ENCODE measurements at places on chromosomes 12 and 14. TPM values are rescaled to one million over a fixed set of nuclear protein-coding genes. Genes with fewer than 3 reads are reported as not detected.

DNA sequence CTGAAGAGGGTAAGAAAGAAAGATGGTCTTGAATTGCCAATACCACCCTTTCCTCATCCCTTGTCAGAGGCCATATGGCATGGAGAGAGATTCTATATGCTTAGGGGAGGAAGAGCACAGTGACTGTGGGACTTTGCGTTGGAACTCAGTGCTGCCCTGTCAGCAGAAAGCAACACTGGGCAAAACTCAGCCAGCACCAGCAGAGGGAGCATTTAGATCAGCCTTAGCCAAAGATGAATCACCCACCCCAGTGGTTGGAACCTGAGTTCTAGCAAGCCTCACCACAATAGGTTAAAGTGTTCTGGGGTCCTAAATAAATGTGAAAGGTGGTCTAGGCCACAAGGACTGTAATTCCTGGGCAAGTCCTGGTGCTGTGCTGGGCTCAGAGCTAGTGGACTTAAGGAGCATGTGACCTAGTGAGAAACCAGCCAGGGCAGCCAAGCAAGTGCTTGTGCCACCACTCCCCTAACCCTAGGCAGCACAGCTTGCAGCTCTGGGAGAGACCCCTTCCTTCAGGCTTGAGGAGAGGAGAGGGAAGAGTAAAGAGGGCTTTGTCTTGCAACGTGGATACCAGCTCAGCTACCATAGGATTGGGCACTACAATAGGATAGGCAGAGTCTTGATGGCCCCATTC, 11.4 kb upstream of the BCAT1 start:
- H3K4me1 ChIP-seq, result no peaks in the 10 kb centered on the region
- H3K4me3 ChIP-seq, result no peak overlapping the region
- peak; percentile 42 for DNase-seq

DNA sequence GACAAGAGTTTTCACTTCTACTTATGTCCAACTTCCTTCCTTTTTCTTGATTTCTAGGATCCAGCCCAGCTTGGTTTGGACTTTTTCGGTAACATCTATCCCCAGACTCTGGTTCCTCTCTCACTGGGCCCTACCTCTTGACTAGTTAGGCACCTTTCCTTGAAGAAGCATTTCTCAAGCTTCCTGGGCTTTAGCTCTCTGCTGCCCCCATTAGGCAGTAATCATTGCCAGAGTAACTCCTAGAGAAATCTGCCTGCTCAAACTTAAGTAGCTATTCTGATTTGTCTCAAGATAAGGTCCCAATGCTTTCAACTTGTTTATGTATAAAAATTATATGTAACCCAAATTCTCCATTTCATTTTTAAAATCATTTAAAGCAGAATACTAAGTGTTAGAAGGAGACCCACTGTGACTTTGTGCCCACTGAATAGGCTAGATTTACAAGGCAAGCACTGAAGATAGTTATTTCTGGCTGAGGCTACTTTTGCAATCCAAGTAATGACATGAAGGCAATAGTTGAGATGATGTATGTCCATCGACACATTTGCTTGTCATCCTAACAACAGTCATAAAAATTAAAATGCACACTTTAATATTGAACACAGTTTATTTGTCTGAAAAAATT, 275.0 kb upstream of the G2E3 start:
- H3K36me3 ChIP-seq, result no peaks in the 10 kb centered on the region
- no peak for DNase-seq
- no peak overlapping the region for H3K27ac ChIP-seq
- H3K4me1 ChIP-seq, result no peaks in the 10 kb centered on the region

DNA sequence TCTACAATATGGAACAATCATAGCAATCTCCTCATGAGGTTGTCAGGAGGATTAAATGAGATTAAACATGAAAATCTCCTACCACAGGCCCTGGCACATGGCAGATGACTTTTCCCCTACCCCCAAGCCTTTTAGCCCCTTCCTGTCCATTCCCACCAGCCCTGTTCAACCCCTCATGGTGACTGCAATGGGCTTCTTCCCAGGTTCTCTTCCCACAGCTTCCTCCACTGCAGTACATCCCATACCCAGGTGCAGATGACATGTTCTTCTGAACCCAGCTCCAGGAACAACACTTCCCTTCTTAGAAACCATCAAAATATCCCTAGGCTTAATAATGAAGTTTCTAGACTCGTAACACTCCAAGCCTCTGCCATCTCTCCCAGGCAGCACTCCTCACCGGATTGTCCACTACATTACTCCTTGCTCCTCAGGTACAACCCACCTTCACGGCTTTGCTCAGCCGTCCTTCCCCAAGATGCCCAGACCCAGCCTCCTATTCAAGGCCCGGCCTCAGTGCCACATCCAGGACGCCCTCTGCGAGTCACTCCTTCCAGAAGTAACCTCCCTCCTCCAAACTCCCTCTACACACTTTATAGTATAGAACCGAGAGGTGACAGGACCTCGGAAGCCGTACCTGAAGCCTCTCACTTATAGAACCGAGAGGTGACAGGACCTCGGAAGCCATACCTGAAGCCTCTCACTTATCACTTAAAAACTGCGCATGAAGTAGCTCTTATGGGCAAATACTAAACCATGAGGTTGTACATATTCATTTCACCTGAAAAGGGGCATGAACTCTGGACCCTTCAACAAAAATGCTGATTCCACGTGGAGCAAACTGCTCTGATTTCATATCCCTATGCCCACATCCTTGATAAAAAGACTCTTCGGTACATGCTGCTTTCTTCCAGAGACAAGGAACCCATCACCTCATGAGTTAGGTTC, 1.5 kb downstream of the CRACR2A start:
- no peak for DNase-seq
- no peak overlapping the region for H3K4me3 ChIP-seq
- no peak overlapping the region for H3K27ac ChIP-seq
- H3K27me3 ChIP-seq, result no peaks in the 10 kb centered on the region
- no peaks in the 10 kb centered on the region for H3K4me1 ChIP-seq

GRCh38 chr12:59240048-59240447, 319.7 kb upstream of the LRIG3 start:
- H3K27ac ChIP-seq, result no peak overlapping the region
- H3K4me3 ChIP-seq, result no peak overlapping the region
- DNase-seq, result no peak
- H3K4me1 ChIP-seq, result no peaks in the 10 kb centered on the region
- no peaks in the 10 kb centered on the region for H3K36me3 ChIP-seq

GRCh38 chr12:109968032-109968420, 28.1 kb downstream of the GIT2 start:
- no peak overlapping the region for H3K4me3 ChIP-seq
- H3K4me1 ChIP-seq, result no peaks in the 10 kb centered on the region
- H3K27ac ChIP-seq, result no peak overlapping the region
- DNase-seq, result no peak
- peaks cover 3% of the 10 kb centered on the region for H3K36me3 ChIP-seq

GRCh38 chr12:49882248-49882850, 21.4 kb downstream of the FAIM2 start:
- no peak overlapping the region for H3K4me3 ChIP-seq
- H3K36me3 ChIP-seq, result no peaks in the 10 kb centered on the region
- 0 out of 2 replicates have a peak, but pooled peaks cover 4% of the 10 kb centered on the region for H3K4me1 ChIP-seq
- no peak for DNase-seq

DNA sequence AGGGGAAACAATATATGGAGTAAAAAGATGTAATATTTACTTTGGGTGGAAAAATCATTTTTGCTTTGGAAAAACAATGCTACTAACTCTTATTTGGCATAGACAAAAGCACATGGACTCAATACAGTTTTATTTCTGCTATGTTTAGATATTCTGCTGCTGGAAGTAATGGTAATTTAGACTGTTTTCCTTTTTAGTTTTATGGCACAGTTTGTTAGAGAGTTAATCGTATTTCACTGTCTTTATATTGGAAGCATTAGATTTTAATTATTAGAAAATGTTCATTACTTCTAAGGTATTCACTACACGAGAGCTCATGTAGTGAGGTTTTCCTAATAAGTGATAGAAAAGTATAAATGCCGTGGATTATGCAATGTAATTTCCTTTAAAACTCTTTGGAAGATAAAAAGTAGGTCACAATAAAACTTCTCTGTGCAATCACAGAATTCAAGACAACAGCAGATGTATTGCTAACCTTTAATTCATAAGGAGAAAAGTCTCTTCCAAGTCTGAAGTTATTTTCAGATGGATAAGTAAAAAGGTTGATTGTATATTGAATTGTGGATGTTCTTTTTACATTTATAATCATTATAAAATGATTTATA, 851.8 kb downstream of the TMTC2 start:
- H3K27me3 ChIP-seq, result no peaks in the 10 kb centered on the region
- no peak overlapping the region for H3K27ac ChIP-seq
- no peak overlapping the region for H3K4me3 ChIP-seq
- no peaks in the 10 kb centered on the region for H3K4me1 ChIP-seq
- no peak for DNase-seq

GRCh38 chr14:100747021-100747586, 20.4 kb downstream of the DLK1 start:
- H3K36me3 ChIP-seq, result no peaks in the 10 kb centered on the region
- no peaks in the 10 kb centered on the region for H3K4me1 ChIP-seq
- peak; percentile 78 for DNase-seq
- no peaks in the 10 kb centered on the region for H3K27me3 ChIP-seq

GRCh38 chr12:93387780-93388179, 10.1 kb downstream of the NUDT4 start:
- no peak overlapping the region for H3K4me3 ChIP-seq
- no peaks in the 10 kb centered on the region for H3K36me3 ChIP-seq
- no peak for DNase-seq
- H3K27ac ChIP-seq, result no peak overlapping the region
- H3K27me3 ChIP-seq, result no peaks in the 10 kb centered on the region
- peaks cover 4% of the 10 kb centered on the region for H3K4me1 ChIP-seq

GRCh38 chr12:49070971-49071370, 1.2 kb upstream of the RHEBL1 start:
- H3K4me3 ChIP-seq, result no peak overlapping the region
- no peaks in the 10 kb centered on the region for H3K36me3 ChIP-seq
- no peaks in the 10 kb centered on the region for H3K27me3 ChIP-seq
- H3K27ac ChIP-seq, result no peak overlapping the region

DNA sequence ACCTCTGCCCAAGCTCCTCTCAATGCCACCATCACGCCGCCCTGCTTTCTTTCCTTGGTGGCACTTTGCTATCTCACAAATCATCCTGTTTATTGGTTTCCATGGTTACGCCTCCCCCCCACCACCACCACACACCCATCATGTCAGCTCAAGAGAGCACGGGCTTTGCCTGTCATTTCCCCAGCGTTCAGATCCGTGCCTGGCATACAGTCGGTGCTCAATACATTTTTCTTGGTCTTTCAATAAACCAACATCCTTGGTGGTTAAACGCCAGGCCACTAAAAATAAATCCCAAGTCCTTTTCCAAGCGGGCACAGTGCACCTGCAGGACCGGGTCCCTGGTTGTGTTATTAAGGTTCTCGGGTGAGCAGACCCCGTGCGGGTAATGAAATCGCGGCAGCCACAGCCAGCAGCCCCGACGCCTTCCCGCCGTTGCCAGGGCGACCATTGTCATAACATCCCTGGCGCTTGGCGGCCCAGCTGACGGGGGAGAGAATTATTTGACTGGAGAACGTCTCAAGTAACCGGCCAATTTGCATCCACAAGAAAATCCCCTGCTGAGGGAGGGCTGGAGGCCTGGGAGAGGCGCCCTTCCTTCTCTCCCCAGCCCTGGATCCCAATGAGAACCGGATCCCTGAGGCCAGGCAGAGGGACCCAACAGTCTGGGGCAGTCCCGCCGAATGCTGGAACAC, 92.9 kb downstream of the KSR2 start:
- 0 out of 2 replicates have a peak, but pooled peaks cover 2% of the 10 kb centered on the region for H3K4me1 ChIP-seq
- no peak for DNase-seq
- H3K27ac ChIP-seq, result no peak overlapping the region
- H3K4me3 ChIP-seq, result no peak overlapping the region
- H3K36me3 ChIP-seq, result no peaks in the 10 kb centered on the region
- no peaks in the 10 kb centered on the region for H3K27me3 ChIP-seq

DNA sequence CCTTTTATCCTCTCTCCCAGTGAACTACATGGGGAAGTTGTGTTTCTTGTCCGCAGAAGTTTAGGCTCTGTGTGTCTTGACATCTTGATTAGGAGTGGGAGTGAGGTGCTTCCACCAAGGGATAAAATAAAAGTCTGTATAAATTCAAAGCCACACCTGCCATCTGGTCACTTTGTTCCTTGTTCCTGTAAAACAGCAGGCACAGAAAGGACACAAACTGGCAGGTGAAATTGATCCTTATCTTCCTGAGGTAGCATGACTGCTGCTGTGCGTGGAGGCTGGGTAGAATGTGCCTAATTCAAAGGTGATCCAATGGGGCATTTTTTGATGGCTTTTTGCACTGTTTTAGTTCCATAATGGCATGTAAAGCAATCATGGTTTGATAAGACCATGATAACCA, 104.3 kb upstream of the KITLG start:
- H3K4me1 ChIP-seq, result no peaks in the 10 kb centered on the region
- H3K27me3 ChIP-seq, result no peaks in the 10 kb centered on the region
- H3K36me3 ChIP-seq, result no peaks in the 10 kb centered on the region
- DNase-seq, result no peak

- no peaks in the 10 kb centered on the region for H3K4me1 ChIP-seq
- no peaks in the 10 kb centered on the region for H3K36me3 ChIP-seq
- H3K27me3 ChIP-seq, result no peaks in the 10 kb centered on the region
- H3K27ac ChIP-seq, result no peak overlapping the region
- no peak for DNase-seq
Observed at GRCh38 chr14:76104802-76105355, 46.8 kb upstream of the GPATCH2L start.

GRCh38 chr12:128791395-128792322, 32.1 kb downstream of the SLC15A4 start:
- no peak overlapping the region for H3K4me3 ChIP-seq
- H3K27ac ChIP-seq, result no peak overlapping the region
- no peaks in the 10 kb centered on the region for H3K27me3 ChIP-seq
- H3K4me1 ChIP-seq, result no peaks in the 10 kb centered on the region
- no peak for DNase-seq
- peaks cover 11% of the 10 kb centered on the region for H3K36me3 ChIP-seq

- peaks cover 5% of the 10 kb centered on the region for H3K36me3 ChIP-seq
- H3K4me1 ChIP-seq, result no peaks in the 10 kb centered on the region
- no peak for DNase-seq
- H3K4me3 ChIP-seq, result no peak overlapping the region
- no peaks in the 10 kb centered on the region for H3K27me3 ChIP-seq
- no peak overlapping the region for H3K27ac ChIP-seq
Observed at GRCh38 chr14:77547512-77548180, 49.0 kb upstream of the ISM2 start.

AP4S1 gene
- 3.3 TPM for total RNA-seq

HOXC4 gene
- 22.7 TPM for total RNA-seq

OTX2 gene
- total RNA-seq, result not detected

IFI27 gene
- 2.3 TPM for total RNA-seq

CLEC4A gene
- 0.33 TPM for total RNA-seq

CCDC196 gene
- total RNA-seq, result not detected

Measured in Panc1 (cell line).